ENCODE measurements at places on chromosomes 6 and 20. TPM values are rescaled to one million over a fixed set of nuclear protein-coding genes. Genes with fewer than 3 reads are reported as not detected.

DNA sequence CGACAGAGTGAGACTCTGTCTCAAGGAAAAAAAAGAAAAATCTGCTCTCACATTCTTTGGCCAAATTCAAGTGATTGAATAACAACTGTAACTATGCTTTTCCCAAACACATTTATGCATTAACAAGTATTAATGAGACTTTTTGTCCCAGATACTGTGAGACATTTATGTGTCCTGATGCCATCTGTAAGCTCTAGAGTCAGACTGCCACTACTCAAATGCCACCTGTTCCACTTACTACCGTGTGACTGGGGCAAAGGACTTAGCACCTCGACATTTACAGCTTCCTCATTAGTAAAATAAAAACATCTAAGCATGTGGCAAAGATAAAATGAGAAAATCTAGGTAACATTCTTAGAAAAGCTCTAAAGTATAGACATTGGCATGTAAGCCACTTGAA, 178.1 kb upstream of the MARCKS start:
- H3K4me3 ChIP-seq: no peak overlapping the region
- no peaks in the 10 kb centered on the region for H3K36me3 ChIP-seq
- no peaks in the 10 kb centered on the region for H3K27me3 ChIP-seq
- no peaks in the 10 kb centered on the region for H3K4me1 ChIP-seq
- no peak for DNase-seq

GRCh38 chr20:59933296-59933848, at the start of gene SYCP2:
Gene SYCP2, minus strand, starts transcription at chr20:59933637. Its CDS starts 11,224 bp downstream, at chr20:59922413.
- H3K36me3 ChIP-seq: no peaks in the 10 kb centered on the region
- peak within 1 kb of the TSS; percentile 56 for H3K4me3 ChIP-seq
- no peaks in the 10 kb centered on the region for H3K4me1 ChIP-seq
- no peak within 1 kb of the TSS for H3K27ac ChIP-seq

Gene MAFB
- total RNA-seq: 1.3 TPM

Gene ZNF311
- 2.0 TPM for total RNA-seq

Gene HNF4A
- 1.6 TPM for total RNA-seq

- H3K36me3 ChIP-seq: no peaks in the 10 kb centered on the region
- H3K4me1 ChIP-seq: peaks cover 5% of the 10 kb centered on the region
- H3K4me3 ChIP-seq: no peak overlapping the region
- no peak for DNase-seq
Observed at GRCh38 chr20:62705627-62706026, 3.0 kb upstream of the NTSR1 start.

DNA sequence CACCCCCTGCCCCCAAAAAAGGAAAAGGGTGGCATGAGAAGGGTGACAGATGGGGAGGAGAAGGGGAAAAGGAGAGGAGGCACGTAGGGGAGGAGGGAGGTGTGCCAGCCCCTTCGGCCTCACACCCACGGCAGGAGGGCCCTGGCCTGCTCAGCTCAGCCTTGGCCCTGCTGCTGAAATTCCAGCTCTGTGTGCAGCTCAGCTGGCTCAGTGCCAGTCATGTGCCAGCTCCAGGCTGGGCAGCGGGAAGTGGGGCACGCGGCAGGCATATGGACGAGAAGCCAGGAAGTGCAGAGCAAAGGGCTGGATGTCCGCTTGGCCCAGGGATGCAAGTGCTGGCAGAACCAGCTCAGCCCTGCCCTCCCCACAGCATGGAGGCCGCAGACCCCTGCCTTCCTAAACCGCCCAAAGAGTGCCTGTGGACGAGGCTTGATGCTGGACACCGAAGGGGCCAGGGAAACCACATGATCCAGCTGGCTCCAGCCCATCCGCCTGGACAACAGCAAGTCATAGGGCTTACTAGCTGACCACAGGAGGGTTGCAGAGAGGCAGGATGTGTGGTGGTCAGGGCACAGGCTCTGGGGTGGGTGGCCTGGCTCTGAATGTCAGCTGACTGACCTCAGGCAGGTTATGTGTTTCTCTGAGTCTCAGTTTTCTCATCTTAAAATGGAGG, 60.2 kb downstream of the NOL4L start:
- H3K4me3 ChIP-seq: no peak overlapping the region
- H3K4me1 ChIP-seq: peaks cover 43% of the 10 kb centered on the region
- H3K27me3 ChIP-seq: no peaks in the 10 kb centered on the region
- no peak overlapping the region for H3K27ac ChIP-seq
- no peak for DNase-seq
